Epithelial cell of alveolus of lung (primary cell): ENCODE measurements at places on chromosomes 16 and 17. TPM values are rescaled to one million over a fixed set of nuclear protein-coding genes. Genes with fewer than 3 reads are reported as not detected.

The SYT17 gene
- total RNA-seq, result 1.3 and 3.7 TPM in 2 replicates

The GJC1 gene
- total RNA-seq, result 23.2 and 29.0 TPM in 2 replicates

The CDR2L gene
- total RNA-seq, result 18.8 and 29.2 TPM in 2 replicates

The PYDC1 gene
- total RNA-seq, result not detected in 2 replicates

The HSD17B1 gene
- total RNA-seq, result 0.48 and 11.4 TPM in 2 replicates

The LRRC37A gene
- 0.65 and 0.72 TPM in 2 replicates for total RNA-seq

The NME3 gene
- 70.7 and 98.0 TPM in 2 replicates for total RNA-seq

The PRSS33 gene
- not detected in 2 replicates for total RNA-seq

The FBXW10 gene
- total RNA-seq, result not detected in 2 replicates

The KRT15 gene
- 0.96 and 2.7 TPM in 2 replicates for total RNA-seq

The ATP6V0D1 gene
- total RNA-seq, result 115 and 125 TPM in 2 replicates

The CBX4 gene
- total RNA-seq, result 15.3 and 24.7 TPM in 2 replicates

The CHST4 gene
- total RNA-seq, result not detected in 2 replicates

The IQCK gene
- 4.5 and 20.7 TPM in 2 replicates for total RNA-seq

The GUCY2D gene
- under 0.01 TPM in 1 of 2 replicates, not detected in the other for total RNA-seq

The FOXL1 gene
- total RNA-seq, result 10.2 and 38.7 TPM in 2 replicates

The EME1 gene
- total RNA-seq, result 1.7 and 4.5 TPM in 2 replicates

The AGRP gene
- not detected in 2 replicates for total RNA-seq

The EMC8 gene
- 29.3 and 38.1 TPM in 2 replicates for total RNA-seq

The HBA2 gene
- 0.91 TPM in 1 of 2 replicates, not detected in the other for total RNA-seq

The CTF1 gene
- total RNA-seq, result 3.4 and 5.2 TPM in 2 replicates

The TBC1D3L gene
- total RNA-seq, result 1.0 and 6.4 TPM in 2 replicates

The MBTPS1 gene
- total RNA-seq, result 85.1 and 87.3 TPM in 2 replicates

The GRAP gene
- 0.72 and 1.2 TPM in 2 replicates for total RNA-seq

The NACA2 gene
- not detected in 2 replicates for total RNA-seq

The CCL2 gene
- 8.6 and 324 TPM in 2 replicates for total RNA-seq

The SLC16A5 gene
- total RNA-seq, result 12.7 and 19.1 TPM in 2 replicates

The METTL23 gene
- total RNA-seq, result 34.4 and 37.9 TPM in 2 replicates

The TM4SF5 gene
- total RNA-seq, result not detected in 2 replicates
